ENCODE measurements at places on chromosomes 6 and 20. TPM values are rescaled to one million over a fixed set of nuclear protein-coding genes. Genes with fewer than 3 reads are reported as not detected.

PAQR8 gene
- total RNA-seq = 8.8 TPM

C6orf58 gene
- not detected for total RNA-seq

HLA-DMB gene
- 10.3 TPM for total RNA-seq

PCMT1 gene
- total RNA-seq = 105 TPM

RREB1 gene
- total RNA-seq = 57.2 TPM

ULBP2 gene
- not detected for total RNA-seq

NMBR gene
- not detected for total RNA-seq

CNR1 gene
- 6.1 TPM for total RNA-seq

DNA sequence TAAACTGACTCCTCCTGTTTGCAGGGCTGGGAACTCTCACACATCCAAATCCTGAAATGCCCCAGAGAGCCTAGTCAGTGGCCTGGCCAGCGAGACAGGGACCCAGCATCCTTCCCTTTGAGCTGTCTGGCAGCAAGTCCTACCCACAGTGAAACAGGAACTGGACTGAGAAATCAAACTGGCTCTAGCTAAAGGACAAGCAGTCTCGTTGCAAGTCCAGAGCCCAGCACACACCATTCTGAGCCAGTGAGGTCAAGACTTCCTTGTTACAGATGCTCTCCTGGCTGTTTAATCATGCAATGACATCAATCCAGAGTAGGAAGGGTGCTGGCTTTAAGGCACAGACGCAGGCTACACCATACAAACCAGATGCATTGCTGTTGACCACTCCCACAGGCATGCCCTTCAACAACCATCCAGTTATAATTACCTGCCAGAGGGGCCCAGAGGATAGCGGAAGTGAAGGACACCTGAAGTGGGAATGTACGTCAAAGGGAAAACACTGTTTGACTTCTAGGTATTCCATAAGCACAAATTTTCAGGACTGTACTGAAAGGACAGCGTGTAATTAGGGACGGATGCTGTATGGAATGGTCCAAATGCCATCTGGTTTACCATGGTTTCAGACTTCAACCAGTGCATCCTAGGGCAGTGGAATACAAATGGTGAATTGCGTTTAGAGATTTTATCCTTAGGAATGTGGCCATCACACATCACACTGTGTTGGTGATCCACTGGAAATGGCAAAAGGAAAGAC lies 114.4 kb downstream of the SLC23A2 start:
- H3K27me3 ChIP-seq = no peaks in the 10 kb centered on the region
- no peak overlapping the region for H3K4me3 ChIP-seq
- no peak overlapping the region for H3K27ac ChIP-seq
- no peak for DNase-seq
- no peaks in the 10 kb centered on the region for H3K36me3 ChIP-seq
- H3K4me1 ChIP-seq = no peaks in the 10 kb centered on the region

DNA sequence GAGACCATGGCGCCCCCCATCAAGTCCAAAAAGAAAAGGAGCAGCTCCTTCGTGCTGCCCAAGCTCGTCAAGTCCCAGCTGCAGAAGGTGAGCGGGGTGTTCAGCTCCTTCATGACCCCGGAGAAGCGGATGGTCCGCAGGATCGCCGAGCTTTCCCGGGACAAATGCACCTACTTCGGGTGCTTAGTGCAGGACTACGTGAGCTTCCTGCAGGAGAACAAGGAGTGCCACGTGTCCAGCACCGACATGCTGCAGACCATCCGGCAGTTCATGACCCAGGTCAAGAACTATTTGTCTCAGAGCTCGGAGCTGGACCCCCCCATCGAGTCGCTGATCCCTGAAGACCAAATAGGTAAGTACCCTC lies 41.7 kb upstream of the NAA20 start:
- no peak for DNase-seq
- peaks cover 60% of the 10 kb centered on the region for H3K4me1 ChIP-seq
- H3K27ac ChIP-seq = peak overlapping the region; percentile 83
- H3K4me3 ChIP-seq = peak overlapping the region; percentile 68
- H3K27me3 ChIP-seq = no peaks in the 10 kb centered on the region

GRCh38 chr6:84749181-84749580 lies 15.2 kb downstream of the TBX18 start:
- H3K27me3 ChIP-seq = no peaks in the 10 kb centered on the region
- no peak overlapping the region for H3K4me3 ChIP-seq
- H3K36me3 ChIP-seq = no peaks in the 10 kb centered on the region
- DNase-seq = no peak
- no peaks in the 10 kb centered on the region for H3K4me1 ChIP-seq

DNA sequence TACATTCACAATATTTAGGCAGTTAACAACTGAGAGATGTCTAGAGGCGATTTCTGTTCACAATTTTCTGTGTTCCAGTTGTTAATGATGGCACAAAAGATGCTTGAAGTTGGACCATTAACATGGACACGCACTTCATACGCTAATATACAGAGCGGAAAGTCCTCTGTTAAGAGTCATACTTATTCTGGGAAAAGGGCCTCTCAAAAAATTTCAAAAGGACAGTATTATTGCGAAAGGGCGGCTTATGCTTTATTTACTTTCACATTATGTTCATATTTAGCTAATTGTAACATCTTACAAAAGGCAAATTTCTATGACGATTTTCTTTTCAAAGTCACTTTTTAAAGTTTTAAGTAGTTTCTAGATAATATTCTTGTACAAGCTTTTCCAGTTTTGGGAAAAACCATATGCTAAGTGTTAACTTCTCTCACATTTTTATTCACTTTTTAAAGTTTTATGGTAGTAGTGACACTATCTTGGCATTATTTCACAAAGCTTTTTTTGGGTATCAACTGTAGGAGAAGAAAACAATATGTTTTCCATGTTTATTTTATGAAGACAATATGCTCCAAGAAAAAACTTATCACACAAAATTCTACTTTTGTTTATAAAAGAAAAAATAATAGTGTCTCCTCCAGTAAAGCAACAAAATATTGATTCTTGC lies 62.3 kb downstream of the MAP7 start:
- DNase-seq = no peak
- H3K36me3 ChIP-seq = no peaks in the 10 kb centered on the region
- no peaks in the 10 kb centered on the region for H3K4me1 ChIP-seq
- no peaks in the 10 kb centered on the region for H3K27me3 ChIP-seq
- no peak overlapping the region for H3K27ac ChIP-seq
- H3K4me3 ChIP-seq = no peak overlapping the region

- H3K4me3 ChIP-seq = no peak overlapping the region
- no peaks in the 10 kb centered on the region for H3K27me3 ChIP-seq
- no peak overlapping the region for H3K27ac ChIP-seq
- peaks cover 25% of the 10 kb centered on the region for H3K4me1 ChIP-seq
Measured at GRCh38 chr6:149901444-149902140, 3.7 kb upstream of the RAET1E start.

GRCh38 chr6:156867121-156867520 lies 89.9 kb downstream of the ARID1B start:
- H3K36me3 ChIP-seq = no peaks in the 10 kb centered on the region
- no peaks in the 10 kb centered on the region for H3K27me3 ChIP-seq
- no peak overlapping the region for H3K4me3 ChIP-seq
- peak overlapping the region; percentile 10 for H3K27ac ChIP-seq

- no peak within 1 kb of the TSS for H3K27ac ChIP-seq
- no peaks in the 10 kb centered on the region for H3K36me3 ChIP-seq
- DNase-seq = no peak
- H3K4me3 ChIP-seq = no peak within 1 kb of the TSS
- H3K4me1 ChIP-seq = peaks cover 15% of the 10 kb centered on the region
Measured at GRCh38 chr20:38303908-38304379, at the start of gene BPI. BPI (plus strand) TSS chr20:38304156; CDS start chr20:38304224, 68 bp downstream.

DNA sequence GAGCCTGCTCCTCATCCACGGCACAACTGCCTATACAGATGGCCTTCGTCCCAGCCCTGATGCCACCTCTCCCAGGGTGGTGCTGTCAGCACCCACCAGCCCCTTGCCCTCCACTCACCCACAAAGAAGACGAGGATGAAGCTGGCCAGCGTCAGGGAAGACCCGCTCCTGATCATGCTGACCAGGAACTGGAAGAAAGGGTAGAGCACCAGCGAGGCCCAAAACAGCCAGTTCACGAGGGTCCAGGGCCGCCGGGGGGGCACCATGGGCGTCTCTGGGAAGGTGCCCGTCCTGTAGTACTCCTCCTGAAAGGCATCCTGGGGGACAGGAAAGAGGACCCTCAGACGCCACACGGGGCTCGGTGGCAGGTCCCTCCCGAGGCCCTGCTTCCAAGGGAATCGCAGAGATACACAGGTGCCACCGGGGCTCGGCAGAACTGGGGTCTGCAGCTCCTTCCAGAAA lies 134.5 kb downstream of the AGPAT4 start:
- H3K27me3 ChIP-seq = no peaks in the 10 kb centered on the region
- no peak overlapping the region for H3K4me3 ChIP-seq
- H3K36me3 ChIP-seq = no peaks in the 10 kb centered on the region
- no peak for DNase-seq
- peaks cover 11% of the 10 kb centered on the region for H3K4me1 ChIP-seq
- no peak overlapping the region for H3K27ac ChIP-seq

DNA sequence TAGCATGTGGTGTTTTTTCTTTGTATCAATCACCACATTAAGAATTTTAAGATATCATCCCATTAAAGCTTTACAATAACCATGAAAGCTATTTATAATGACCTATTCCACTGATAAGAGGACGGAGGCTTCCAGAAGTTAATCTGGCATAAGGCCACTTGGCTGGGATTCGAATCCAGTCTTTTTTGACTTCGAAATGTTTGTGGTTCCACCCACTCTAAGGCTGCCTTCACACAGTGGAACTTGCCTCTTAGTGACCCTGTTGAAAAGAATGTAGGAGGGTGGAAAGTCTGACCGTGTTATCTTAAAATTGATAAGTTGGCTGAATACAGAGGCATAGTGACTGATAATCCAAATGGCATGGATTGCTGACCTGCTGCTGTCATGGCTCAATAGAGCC lies 959.7 kb downstream of the KIF16B start:
- no peaks in the 10 kb centered on the region for H3K36me3 ChIP-seq
- H3K4me3 ChIP-seq = no peak overlapping the region

DNA sequence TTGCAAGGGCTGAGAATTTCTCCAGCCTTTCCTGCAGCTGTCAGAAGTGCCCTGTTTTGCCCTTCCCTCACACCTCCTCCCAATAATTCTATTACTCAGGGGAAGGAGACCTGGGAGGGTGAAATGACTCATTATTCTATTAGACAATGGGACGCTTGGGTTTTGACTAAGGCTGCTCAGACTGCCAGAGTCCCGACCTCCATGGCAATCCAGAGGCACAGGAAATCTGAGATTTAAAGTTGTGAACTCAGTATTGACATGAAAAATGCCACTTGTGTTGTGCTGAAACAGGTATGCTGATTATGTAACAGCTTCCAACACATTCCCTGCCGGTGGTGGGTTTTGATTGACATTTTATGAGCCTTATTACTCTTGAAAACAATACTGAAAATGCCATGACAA lies 625.9 kb upstream of the FLRT3 start:
- no peaks in the 10 kb centered on the region for H3K36me3 ChIP-seq
- no peaks in the 10 kb centered on the region for H3K27me3 ChIP-seq
- DNase-seq = no peak
- no peak overlapping the region for H3K4me3 ChIP-seq

DNA sequence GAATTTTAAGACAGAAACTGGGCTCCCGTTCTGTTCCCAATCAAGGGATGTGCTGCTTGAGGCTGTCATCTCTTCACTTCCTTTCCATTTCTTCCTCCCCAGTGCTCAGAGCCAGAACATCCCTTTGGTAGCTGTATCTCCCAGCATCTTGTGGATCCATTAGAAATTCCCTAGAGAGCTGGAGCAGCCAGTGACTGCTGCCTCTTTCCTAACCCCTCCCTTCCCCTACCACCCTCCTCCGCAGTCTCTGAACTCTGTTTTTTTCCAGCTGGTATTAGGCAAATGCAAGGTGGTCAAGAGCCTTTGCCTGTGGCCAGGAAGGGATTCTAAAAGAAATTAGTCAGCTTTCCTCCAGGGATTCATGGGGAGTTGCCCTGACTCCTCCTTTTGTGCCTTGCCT lies 208.0 kb downstream of the EYA2 start:
- H3K4me1 ChIP-seq = no peaks in the 10 kb centered on the region
- H3K27ac ChIP-seq = no peak overlapping the region
- H3K4me3 ChIP-seq = no peak overlapping the region
- H3K27me3 ChIP-seq = no peaks in the 10 kb centered on the region
- H3K36me3 ChIP-seq = no peaks in the 10 kb centered on the region
- DNase-seq = no peak

DNA sequence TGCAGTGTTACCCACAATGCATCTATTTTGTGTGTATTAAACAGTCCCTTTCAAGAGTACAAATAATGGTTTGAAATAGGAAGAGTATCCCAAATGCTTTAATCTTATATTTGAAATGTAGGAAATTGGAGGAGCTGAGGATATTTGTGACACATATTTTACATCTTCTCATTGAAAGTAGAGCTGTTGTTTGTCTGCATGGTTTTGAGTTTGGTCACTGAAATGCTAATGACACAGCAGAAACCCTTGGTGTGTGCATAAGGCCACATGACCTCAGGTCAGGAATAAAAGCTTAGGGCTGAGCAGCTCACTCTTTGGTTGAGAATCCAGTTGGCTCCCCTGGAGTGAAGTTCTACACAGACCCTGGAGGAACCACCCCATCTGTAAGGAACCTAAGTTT lies 49.8 kb downstream of the TPD52L1 start:
- H3K27ac ChIP-seq = no peak overlapping the region
- H3K27me3 ChIP-seq = no peaks in the 10 kb centered on the region
- no peak for DNase-seq
- H3K36me3 ChIP-seq = no peaks in the 10 kb centered on the region

- no peaks in the 10 kb centered on the region for H3K27me3 ChIP-seq
- H3K36me3 ChIP-seq = no peaks in the 10 kb centered on the region
- H3K4me3 ChIP-seq = no peak overlapping the region
- no peak overlapping the region for H3K27ac ChIP-seq
- DNase-seq = no peak
Measured at GRCh38 chr20:38175304-38176180, 10.5 kb upstream of the TGM2 start.

DNA sequence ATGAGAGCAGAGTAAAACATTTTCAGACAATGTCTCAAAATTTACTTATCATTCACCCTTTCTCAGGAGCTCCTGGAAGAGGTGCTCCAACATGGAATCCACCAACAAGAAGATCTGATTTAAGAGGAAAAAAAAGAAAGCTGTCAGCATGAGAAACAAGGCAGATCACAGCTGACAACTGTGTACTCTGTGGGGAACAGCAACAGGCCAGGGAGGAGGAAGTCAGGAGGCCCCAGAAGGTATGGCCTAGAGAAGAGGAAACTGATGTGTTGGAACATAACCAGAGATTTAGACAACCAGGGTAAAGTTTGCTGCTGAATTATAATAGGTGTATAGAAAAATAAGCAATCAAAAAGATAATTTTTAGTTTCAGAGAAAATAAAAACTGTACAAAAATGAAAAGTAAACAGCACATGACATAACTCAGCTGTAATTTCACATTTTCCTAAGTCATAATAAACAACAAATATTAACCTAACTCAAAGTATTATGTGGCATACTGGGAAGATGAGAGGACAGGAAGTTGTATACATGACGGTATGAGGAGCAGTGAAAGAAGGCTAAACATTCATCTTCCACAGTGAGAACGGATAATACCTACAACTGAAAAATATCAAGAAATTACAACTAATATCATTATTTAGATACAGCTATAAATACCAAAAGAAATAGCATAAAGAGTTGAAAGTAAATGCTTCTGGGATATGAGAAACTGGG lies 113.6 kb upstream of the EMILIN3 start:
- no peak for DNase-seq
- H3K27ac ChIP-seq = no peak overlapping the region
- H3K36me3 ChIP-seq = no peaks in the 10 kb centered on the region

Data from vagina (tissue), 2 donors.